ENCODE measurements at places on chromosomes 6 and 20. TPM values are rescaled to one million over a fixed set of nuclear protein-coding genes. Genes with fewer than 3 reads are reported as not detected.

TMC2 gene
- polyA plus RNA-seq, result 0.03 TPM

LAMP5 gene
- polyA plus RNA-seq, result not detected

RCAN2 gene
- polyA plus RNA-seq, result not detected

OR2H2 gene
- not detected for polyA plus RNA-seq

PLN gene
- not detected for polyA plus RNA-seq

All from HepG2 (cell line).